ENCODE measurements at places on chromosomes 1 and 21.

GRCh38 chr1:200038981-200039848 is 11.7 kb downstream of the NR5A2 start:
- no peak for DNase-seq

- DNase-seq: no peak
These were observed 275.9 kb downstream of the LRRC40 start for GRCh38 chr1:69929308-69930057.

DNA sequence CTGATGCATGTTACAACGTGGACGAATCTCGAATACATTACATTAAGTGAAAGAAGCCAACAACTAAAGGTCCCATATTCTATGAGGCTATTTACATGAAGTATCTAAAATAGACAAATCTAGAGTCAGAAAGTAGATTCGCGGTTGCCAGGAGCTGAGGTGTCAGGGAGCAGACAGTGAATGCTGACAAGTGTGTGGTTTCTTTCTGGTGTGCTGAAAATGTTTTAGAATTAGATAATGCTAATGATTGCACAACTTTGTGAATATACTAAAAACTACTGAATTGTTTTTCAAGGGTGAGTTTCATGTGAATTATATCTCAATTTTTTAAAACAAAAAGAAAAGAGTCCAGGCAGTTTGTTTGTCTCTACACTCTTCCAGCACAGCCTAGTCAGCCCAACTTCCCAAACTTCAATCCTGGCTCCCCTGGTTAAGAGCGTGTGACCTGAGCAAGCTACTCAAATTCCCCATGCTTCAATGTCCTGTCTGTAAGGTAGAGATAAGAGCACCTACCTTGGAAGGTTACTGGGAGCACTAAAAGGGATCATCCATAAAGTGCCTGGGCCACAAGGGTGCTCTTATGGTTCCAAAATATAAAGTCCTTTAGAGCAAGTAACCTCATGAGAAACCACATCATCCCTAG is 20.9 kb downstream of the HLCS start:
- DNase-seq: no peak

GRCh38 chr1:244874974-244875579 is 10.7 kb upstream of the HNRNPU start:
- no peak for DNase-seq

- DNase-seq: no peak
These were observed 1447.8 kb upstream of the PRMT6 start for GRCh38 chr1:105608713-105609112.

DNA sequence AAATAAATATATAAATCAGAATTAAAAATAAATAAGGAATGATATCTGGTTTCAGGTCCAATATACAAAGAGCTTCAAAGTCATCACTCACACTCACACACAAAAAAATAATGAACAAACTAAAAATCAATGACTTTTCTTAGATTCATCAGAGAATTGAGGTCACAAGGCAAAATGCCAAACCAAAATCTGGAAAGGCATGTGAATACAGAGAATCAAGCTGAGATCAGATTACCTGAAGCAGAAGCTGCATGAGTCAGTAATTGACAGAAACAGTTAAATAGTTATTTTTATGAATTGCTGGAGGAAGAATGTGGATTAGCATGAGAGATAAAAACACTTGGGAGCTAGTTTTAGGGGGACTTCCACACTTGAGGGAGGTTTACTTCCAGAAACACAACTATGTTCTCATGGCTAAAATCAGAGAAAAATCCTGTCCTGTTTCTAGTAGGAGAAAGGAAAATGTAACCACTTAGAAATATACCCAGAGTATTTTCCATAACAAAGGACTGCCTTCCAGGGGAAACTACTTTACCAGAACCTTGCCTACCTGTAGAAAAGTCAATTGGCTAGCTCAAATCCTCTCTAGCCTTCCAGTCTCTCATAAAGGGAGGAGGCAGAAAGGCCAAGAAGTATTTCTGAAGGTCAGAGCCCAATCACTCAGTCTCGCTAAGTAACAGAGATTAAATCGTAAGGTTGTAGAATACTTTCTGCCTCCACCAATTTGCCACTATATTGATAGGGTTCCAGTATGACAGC is 536.6 kb upstream of the NR5A2 start:
- DNase-seq: no peak

GRCh38 chr1:82391712-82392111 is 591.0 kb downstream of the ADGRL2 start:
- no peak for DNase-seq

DNA sequence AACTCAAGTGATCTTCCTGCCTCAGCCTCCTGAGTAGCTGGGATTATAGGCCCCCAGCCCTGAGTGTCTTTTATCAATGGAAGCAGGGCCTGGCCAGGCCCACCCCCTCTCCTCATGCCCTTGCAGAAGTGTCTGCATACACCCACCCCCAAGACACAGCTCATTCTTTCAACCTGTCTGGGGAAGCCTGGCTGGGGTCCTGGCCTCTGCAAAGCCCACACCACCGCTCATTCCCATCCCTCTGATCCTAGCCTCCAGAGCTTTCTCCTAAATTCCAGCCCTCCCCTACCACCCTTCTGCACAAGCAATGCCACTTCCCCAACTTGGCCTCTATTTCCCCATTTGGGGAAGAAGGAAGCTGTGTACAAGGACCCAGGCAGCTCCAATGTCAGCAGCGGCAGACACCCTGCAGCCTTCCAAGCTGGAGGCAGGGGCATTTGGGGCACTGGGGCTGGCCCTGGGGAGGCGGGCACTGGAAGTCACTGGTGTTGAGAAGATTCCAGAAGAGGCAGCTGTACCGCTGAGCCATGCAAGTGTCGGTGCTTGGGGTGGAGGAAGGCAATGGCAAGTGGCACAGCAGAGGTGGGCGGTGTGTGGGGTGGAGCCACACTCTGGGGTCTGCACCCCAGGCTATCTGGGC is 33.7 kb upstream of the ARF1 start:
- no peak for DNase-seq

GRCh38 chr1:185154912-185155513 is 1.7 kb downstream of the TRMT1L start:
- DNase-seq: no peak

GRCh38 chr1:58709540-58710175 is 9.8 kb upstream of the MYSM1 start:
- no peak for DNase-seq

DNA sequence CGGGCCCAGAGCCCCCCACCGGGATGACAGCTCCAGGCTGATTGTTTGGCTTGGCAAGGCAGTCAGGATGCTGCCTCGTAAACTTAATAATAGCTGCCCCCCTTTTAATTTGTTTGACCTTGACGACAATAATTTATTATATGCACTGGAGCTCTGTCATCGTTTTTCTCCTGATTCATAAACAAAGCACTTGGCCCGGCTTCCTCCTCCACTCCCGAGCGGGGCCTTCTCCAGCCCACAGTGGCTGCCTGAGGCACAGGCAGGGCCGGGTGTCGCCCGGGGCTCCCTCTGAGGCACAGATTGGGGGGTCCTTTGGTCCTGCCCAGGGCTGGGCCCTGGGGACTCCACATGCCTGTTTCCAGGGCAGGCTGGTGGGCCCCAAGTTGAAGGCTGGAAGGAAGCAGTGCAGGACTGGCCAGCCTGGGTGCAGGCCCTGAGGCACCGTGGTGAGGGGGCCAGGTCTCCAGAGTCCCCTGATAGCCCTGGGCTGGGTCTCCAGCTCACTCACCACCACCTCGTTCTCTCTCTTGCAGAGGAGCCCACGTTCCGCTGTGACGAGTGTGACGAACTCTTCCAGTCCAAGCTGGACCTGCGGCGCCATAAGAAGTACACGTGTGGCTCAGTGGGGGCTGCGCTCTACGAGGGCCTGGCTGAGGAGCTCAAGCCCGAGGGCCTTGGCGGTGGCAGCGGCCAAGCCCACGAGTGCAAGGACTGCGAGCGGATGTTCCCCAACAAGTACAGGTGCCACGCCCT is 52.0 kb upstream of the ARHGEF16 start:
- no peak for DNase-seq

GRCh38 chr1:206967096-206967849 is 3.0 kb downstream of the FCAMR start:
- no peak for DNase-seq

GRCh38 chr21:46082713-46082962 is 15.3 kb upstream of the COL6A2 start:
- no peak for DNase-seq

- no peak for DNase-seq
These were observed 67.4 kb downstream of the ARHGEF10L start for GRCh38 chr1:17606826-17607440.

GRCh38 chr1:176177764-176178163 is 29.3 kb downstream of the COP1 start:
- no peak for DNase-seq

DNA sequence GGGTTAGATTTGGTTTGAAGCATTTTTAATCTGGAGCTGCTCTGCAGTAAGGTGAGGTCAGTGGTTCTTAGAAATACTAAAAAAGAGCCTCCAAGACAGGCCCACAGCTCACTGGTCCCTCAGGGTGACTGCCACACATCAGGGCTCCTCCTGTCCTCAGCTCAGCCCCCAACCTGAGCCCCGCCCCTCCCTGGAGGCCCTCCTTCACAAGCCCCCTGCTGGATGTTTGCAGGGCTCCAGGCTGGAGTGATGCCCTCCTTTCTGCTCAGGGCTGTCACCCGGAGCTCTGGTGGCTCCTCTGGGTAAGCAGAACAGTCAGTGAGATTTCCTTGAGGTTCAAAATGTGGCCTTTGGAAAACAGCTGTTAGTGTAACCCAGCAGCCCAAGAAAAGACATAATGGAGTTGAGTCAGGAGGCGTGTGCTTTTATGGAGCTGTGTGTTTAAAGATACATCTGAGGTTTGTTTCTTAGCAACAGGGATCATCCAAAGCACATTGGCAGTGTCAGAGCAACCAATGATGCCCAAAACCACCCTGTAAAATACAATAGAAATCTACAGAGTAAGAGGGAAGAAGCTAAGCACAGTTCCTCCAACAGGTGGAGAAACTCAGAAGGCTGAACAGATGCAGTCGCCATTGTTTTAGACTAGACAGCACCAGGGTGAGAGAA is 21.4 kb downstream of the STUM start:
- no peak for DNase-seq

DNA sequence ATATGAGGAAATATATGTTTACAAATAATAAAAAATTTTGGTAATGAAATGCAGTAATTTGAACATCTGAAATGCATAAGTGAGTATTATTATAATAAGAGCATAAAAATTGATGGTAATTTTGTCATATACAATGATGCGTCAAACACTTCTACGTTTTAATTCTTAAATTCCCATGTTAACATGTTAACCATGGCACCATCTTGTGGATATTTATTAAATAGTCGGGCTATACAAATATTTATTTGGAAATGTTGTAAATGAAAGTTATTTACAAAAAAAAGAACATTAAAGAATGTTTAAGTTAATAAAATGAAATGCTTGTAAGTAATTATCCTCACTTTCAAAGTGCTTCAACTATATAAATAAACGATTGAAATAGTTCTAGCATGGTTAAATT is 57.2 kb upstream of the C1orf185 start:
- no peak for DNase-seq

DNA sequence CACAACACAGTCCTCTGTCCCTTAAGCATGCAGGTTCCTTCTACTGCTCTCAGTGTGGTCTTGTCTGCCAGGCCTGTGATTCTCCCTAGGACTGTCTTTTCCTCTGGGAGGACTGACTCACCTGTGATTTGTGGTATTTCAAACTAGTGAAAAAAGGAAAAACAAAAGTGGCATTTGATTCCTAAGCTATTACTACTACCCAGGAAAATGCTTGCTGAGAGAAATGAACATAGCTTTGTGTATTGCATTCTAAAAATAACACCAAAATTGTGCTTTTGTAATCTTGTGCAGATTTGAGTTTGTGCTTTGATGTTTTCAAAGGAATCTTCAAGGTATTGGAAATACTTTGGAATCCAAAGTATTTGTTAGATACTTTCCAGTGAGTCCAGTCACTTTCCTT is 57.0 kb downstream of the GPR161 start:
- no peak for DNase-seq

DNA sequence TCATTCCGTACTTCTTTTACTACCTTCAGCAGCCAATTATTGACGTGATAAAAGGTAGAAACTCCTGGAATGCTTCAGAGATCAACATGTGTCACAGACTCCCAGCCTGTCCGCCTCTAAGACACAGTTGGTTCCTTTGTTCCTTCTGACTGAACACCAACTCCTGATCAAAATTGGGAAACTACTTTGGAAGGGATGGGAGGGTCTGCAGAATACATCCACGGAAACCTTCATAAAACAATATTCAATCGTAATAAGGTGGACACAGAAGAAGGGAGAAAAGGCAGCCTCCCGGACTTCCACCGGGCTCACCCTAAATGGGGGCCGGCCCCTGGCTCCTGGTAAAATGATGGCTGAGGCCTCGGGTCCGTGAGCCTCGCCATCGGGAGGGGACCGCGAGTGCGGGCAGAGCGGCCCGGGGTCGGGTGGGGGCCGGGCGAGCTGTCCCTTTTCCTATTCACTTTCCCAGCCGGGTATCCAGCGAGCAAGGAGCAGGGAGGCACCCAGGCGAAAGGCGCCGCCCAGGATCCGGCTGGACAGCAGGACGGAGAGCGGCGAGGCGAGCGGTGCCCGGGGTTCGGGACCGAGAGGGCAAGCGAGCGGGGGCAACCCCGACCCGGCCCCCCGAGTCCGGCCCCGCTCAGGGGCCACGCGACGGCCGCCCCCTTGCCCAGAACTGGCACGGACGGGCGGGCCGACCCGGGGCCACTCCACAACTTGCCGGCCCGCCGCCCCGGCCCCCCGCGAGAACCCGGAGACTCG is 805 bp downstream of the NRIP1 start:
- DNase-seq: no peak
